ENCODE measurements at places on chromosomes 2 and 18. TPM values are rescaled to one million over a fixed set of nuclear protein-coding genes. Genes with fewer than 3 reads are reported as not detected.

Gene LIMS1
- total RNA-seq = 42.8 TPM

Gene GREB1
- total RNA-seq = 2.4 TPM

Gene SETBP1
- 2.5 TPM for total RNA-seq

Gene HOXD9
- not detected for total RNA-seq

Gene RABL2A
- 8.8 TPM for total RNA-seq

Gene FBXO15
- 1.1 TPM for total RNA-seq

Gene DUSP19
- total RNA-seq = 3.5 TPM

Gene ARHGAP25
- total RNA-seq = 3.1 TPM

Data from NCI-H460 (cell line).